ENCODE measurements at places on chromosomes 2 and 18. TPM values are rescaled to one million over a fixed set of nuclear protein-coding genes. Genes with fewer than 3 reads are reported as not detected.

The CFAP65 gene
- total RNA-seq: not detected

The GCG gene
- total RNA-seq: not detected

The CCDC88A gene
- 15.9 TPM for total RNA-seq

The SSB gene
- 88.2 TPM for total RNA-seq

The NIF3L1 gene
- 28.3 TPM for total RNA-seq

The ZNF396 gene
- total RNA-seq: 1.1 TPM

The TMEM163 gene
- 2.3 TPM for total RNA-seq

Measured in activated CD8-positive, alpha-beta memory T cell treated with anti-CD3 and anti-CD28 coated beads, Interleukin-2, amount 10 ng/mL, durations not matched to agents 7 days and 5 days (primary cell).